HuH-7 (cell line): ENCODE measurements at places on chromosomes 3 and 15.

DNA sequence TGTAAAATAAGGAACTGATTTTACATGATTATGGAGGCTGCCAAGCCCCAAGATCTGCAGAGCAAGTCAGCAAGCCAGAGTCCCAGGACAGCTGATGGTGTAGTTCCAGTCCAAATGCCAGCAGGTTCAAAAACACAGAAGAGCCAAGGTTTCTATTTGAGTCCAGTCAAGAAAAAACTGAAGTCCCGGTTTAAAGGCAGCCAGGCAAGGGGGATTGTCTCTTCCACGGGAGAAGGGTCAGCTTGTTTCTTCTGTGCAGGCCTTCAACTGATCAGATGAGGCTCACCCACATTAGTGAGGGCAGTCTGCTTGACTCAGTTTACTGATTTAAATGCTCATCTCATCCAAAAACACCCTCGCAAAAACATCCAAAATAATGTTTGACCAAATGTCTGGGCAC, 246.2 kb downstream of the PLCL2 start:
- no peak for DNase-seq

- DNase-seq: peak; percentile 23
Measured at GRCh38 chr3:97793420-97794019, 28.3 kb upstream of the CRYBG3 start.

DNA sequence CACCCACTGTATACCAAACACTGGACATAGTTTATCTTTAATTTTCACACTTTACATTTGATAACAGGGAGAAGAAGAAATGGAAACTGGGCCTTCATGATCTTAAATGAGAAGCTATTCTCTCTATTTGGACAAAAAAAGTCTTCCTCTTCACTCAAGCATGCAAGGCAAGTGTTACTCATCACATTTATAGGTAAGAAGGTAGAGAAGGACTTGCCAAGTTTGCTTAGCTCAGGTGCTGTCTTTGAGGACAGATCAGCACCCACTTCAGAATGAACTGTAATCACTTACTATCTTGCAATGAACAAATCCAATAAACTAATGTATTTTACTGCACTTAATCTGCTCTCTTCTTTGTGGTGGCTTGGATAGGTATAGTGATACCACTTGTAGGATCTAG, 1.1 kb upstream of the MYH15 start:
- no peak for DNase-seq

DNA sequence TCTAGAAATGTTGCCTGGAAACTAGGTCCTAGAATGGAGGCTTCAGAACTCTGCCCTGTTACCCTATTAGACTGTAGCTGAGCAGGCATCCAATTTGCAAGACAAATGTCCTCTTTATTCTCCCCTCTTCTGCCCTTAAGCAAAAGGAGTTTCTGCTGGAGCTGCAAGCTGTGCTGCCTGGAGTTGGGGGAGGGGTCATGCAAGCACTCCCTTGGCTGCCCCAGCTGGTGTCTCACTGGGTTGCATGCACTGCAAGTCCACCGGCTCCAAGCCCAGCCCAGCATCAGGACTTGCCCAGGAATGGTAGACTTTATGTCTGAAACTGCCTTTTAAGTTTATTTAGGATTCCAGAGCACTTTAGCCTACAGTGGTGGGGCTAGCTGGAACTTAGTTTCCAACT, 15.7 kb upstream of the RBP2 start:
- no peak for DNase-seq

- DNase-seq: no peak
Measured at GRCh38 chr15:51368751-51369450, 27.4 kb downstream of the GLDN start.

GRCh38 chr15:40854161-40854560, 10.3 kb downstream of the SPINT1 start:
- DNase-seq: no peak

- DNase-seq: no peak
Measured at GRCh38 chr15:99017322-99017701, 9.7 kb upstream of the PGPEP1L start.
